ENCODE measurements at places on chromosomes 4 and X.

DNA sequence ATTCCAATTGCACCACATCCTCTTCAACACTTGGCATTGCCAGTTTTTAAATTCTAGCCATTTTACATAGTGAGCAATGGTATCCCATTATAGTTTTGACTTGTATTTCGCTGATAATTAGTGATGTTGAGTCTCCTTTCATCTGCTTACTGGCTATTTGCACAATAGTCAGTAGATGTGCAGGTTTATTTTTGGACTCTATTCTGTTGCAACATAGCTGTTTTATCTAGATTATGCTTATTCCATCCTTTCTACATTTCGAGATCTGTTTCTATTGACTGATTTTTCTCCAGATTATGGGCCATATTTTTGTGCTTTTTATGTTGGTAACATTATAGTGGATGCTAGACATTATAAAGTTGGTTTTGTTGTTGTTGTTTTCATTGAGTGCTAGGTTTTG, 106.1 kb downstream of the WWC2 start:
- no peak for DNase-seq

GRCh38 chr4:41324861-41325260, 68.1 kb downstream of the UCHL1 start:
- DNase-seq, result no peak

DNA sequence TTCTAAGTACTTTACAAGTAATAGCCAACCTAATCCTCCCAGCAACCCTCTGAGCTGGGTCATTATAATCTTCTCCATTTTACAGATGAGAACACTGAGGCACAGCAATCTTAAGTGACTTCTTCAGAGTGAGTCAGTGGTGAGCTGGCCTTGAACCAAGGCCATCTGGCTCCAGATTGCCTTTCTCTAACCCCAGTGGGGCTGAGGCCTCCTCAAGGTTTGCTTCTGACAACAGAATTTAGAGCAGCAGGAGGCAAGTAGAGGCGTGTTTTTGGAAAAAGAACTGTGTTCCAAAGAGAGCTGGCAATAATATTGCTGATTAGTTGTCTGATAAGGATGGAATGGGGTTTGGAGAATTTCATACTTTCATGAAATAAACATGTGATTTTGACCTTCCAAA, 41.2 kb downstream of the PIR start:
- DNase-seq, result no peak

DNA sequence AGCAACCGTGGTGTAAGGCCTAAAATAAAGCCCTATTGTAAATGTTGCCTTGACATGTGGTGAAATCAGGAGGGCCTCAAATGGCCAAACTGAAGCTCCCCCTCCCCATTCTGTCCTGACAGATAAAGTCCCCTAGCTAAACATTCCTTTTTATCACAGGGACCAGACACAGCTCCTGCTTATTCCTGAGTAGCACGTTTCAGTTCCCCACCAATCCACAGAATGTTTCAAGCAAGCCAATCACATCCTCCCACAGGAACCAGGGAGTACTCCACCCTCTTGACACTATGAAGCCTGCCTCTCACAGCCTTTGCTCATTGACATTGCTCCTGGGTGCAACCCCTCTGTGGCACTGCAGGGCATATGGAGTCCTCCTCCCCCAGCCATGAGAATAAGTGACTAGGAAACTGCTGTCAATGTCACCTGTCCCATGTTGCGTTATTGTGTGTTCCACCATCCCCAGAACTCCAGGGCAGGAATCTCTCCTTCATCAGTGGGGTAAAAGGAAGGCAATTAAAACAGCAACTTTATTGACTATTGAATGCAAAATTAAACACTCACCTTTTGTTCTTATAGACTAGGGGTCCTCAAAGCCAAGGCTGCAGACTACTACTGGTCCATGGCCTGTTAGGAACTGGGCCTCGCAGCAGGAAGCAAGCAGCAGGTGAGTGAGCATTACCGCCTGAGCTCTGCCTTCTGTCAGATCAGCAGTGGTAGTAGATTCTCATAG, 128.1 kb downstream of the COL25A1 start:
- no peak for DNase-seq

GRCh38 chr4:70239131-70239883, 3.1 kb upstream of the CSN3 start:
- DNase-seq, result no peak

DNA sequence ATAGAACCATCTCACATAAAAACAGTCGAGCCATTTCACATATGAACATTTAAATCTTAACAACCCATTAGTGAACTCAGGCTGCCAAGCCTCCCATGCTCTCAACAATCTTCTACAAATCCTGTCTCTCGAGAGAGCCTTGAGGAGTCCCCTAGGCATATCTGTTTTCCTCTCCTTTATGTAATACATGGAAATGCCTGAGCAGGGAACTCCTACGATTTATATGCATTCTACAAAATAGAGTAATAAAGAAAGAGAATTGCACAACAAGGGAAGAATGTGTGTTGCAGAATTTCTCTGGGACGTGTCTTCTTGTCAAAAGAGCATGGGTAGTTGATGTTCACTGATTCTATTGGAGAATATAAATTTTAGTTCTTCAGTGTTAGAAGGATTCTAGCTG, 101.8 kb upstream of the VCX2 start:
- no peak for DNase-seq

DNA sequence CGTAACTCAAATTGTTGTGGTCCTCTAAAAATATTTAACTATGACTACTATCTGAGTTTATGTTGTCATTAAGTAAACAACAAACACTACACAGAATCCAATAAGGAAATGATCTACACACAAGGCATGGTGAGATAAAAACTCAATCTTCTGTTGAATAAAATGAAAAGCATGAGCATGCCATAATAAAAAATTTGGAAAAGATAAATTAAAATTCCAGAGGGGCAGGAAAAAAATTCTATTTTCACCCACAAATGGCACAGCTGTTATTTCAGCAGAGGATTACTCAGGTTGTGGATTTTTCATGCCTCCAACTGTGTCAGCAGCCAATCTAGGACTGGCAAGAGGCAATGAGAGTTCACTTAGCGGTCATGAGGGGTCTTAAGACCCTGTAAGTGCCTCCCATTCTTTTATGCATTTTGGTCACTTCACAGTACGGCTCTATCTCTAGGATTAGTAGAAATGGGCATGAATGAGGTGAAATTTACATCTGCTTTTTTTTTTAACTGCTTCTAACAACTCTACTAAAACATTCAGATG, 639.8 kb upstream of the DIPK2B start:
- DNase-seq, result no peak

DNA sequence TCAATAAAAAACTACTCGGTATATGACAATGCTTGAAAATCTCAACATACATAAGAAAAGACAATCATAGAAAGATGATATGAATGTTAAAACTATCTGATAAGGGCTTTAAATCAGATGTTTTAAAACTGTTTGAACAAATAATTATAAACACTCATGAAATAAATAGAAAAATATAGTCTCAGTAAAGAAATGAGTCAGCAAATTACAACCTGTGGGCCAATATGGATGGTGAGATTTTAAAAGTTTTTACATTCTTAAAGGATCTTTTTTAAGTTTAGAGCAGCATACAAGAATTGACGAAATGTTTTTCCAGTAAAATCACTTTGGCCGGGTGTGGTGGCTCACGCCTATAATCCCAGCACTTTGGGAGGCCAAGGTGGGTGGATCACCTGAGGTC, 83.1 kb downstream of the TEX11 start:
- DNase-seq, result no peak

GRCh38 chr4:184762100-184762499, 28.2 kb upstream of the CENPU start:
- DNase-seq, result no peak

DNA sequence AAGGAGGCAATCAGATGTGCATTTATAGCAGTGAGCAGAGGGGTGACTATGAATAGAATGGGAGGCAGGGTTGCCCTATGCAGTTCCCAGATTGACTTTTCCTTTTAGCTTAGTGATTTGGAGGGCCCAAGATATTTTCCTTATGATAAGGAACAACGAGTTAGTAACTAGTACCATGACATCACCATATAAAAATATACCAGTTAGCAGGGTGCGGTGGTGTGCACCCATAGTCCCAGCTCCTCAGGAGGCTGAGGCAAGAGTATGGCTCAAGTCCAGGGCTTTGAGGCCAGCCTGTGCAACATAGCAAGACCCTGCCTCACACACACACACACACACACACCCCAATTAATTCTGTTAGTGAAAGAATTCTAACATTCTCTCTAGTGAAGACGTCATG, 53.0 kb downstream of the IL13RA2 start:
- DNase-seq, result no peak

DNA sequence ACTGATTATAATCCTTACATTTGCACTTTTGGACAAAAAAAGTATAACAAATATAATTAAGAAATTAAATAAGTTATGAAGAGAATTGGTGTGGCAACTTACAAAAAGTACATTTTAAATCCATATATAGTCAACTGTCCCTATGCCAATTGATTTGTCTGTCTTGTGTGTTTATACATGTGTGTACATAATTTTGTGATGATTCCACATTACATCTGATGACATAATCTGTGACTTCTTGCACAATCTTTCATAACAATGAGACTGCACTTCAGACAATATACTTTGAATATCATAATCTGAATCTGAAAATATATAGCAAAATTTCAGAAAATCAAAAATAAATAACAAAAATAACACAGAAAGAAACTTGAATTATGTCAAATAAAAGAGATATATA, 953.4 kb downstream of the FAT4 start:
- DNase-seq, result no peak

DNA sequence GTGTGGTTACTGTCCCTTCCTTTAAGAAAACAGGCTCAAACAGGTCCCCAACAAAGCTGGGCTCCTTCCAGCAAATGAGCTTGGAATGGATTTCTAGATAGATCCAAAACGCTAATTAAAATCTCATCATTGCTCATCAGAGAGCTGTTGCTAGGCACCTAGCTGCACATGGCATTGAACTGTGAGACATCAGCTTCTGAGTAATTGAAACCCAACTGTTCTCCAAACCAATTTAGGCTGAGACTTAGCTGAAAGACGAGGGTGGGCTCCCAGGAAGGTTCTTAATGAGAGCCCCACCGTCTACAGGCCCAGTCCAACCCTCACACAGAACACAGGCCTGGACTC, 59.1 kb downstream of the FAM184B start:
- no peak for DNase-seq

GRCh38 chr4:107577743-107578142, 142.3 kb downstream of the PAPSS1 start:
- DNase-seq, result no peak

DNA sequence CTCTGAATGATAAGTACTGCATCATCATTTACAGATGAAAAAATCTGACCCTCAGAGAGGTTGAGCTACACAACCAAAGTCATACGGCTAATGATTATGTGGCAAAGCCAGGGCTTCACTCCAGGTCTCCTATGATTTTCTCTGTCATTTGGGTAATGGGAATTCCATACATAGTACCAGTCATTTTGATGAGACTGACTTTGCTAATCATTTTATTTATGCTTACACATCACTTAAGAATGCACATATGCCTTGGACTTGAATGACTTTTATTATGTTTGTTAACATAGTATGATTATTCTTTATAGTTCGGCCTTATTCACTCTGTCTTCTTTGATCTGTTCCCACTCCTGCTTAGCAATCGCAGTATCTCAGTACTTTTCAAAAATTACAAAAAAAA, 255.1 kb upstream of the GPRIN3 start:
- DNase-seq, result no peak

DNA sequence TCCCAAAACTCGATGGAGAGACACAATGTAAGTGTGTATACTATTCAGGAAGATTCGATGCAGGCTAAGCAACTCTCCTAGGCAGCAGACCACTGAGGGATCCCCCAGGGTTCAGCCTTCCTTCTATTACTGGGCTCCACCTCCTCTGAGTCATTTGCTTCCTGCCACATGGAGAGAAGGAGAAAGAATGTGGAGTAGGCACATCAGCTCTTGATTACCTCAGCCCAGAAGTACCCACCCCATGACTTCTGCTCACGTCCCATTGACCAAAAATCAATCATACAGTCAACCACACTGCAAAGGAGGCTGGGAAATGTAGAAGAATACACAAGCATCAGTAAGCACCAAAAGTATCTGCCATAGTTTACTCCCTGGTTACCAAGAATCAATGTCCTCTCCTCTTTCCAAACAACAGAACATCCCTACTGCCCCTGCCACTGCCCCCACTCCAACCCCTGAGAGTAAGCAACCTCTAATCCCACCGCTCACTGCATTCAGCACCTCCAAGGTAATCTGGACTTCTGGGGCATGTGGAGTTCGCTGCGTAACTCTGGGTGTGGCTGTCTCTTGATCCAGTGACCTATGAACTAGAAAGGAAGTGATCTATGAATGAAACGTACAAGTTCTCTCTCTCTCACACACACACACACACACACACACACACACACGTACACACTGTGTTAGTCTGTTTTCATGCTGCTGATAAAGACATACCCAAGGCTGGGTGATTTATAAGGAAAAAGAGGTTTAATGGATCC, 91.2 kb upstream of the C1QTNF7 start:
- no peak for DNase-seq

- DNase-seq, result no peak
These were observed 14.4 kb downstream of the MECP2 start for GRCh38 chrX:154083126-154083517.

- no peak for DNase-seq
These were observed 85.0 kb downstream of the VCX3A start for GRCh38 chrX:6449946-6450345.

- DNase-seq, result no peak
These were observed 46.7 kb downstream of the C4orf46 start for GRCh38 chr4:158624889-158625478.

DNA sequence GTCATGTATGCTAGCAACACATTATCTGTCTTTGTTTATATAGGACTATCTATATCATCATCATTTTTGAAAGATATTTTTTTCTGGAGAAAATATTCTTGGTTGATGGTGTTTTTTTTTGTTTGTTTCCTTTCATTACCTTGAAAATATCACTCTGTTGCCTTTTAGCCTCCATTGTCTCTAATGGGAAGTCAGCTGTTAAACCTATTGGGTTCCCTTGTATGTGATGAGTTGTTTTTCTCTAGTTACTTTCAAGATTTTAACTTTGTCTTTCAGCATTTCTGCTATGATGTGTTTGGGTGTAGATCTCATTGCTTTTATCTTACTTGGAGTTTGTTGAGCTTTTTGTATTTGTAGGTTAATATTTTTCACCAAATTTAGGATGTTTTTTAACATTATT, 124.4 kb downstream of the EDA start:
- no peak for DNase-seq

DNA sequence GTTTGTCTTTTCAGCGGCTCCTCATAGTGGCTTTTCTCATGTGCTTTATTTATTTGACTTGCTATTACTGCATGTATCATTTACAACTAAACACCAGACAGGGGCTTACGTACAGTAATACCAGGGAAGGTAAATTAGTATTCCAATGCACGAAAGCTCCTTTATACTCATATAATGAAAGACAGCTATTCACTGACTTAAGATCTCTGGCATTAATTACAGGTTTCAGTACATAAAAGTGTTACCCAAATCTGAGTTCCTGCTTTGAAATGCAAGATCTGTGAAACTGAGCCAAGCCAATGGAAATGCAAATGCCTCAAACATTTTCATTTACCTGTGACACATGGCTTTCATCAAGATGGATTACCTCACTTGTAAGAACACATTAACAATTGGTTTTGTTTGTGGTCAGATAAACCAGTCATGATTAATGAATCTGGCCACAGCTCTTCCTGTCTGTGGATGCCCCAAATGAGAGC, 107.2 kb downstream of the ANAPC4 start:
- DNase-seq, result no peak

Data from Caco-2 (cell line).